ENCODE measurements at places on chromosomes 6 and 20.
A peak's percentile ranks its signal among the peaks of the same experiment; 100 is the strongest.

GRCh38 chr6:125784365-125784764 lies 6.4 kb upstream of the NCOA7 start:
- DNase-seq = no peak

GRCh38 chr6:129889580-129889979 lies 28.5 kb upstream of the TMEM244 start:
- DNase-seq = no peak

GRCh38 chr6:12844284-12845223 lies 128.0 kb downstream of the PHACTR1 start:
- no peak for DNase-seq

- DNase-seq = peak; percentile 67
Measured at GRCh38 chr20:40990542-40991120, 38.0 kb upstream of the TOP1 start.

DNA sequence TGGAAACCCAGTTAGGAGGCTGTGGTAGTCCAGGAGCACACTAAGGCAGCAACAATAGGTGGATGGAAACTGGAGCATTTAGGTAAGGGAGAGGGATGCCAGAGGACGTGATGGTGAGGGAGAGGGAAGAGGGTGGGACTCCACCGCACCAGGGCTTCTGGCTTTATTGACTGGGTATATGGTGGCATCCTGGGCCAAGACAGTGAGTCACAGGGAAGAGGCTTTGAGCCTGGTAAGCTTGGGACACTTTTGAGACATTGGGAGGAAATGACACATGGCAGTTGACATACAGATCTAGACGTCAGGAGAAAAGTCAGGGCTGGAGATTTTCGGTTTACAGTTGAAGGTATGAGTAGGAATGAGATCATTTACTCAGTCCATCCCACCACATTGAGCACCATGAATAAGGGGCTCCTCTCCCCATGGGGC lies 14.9 kb downstream of the NT5E start:
- no peak for DNase-seq

DNA sequence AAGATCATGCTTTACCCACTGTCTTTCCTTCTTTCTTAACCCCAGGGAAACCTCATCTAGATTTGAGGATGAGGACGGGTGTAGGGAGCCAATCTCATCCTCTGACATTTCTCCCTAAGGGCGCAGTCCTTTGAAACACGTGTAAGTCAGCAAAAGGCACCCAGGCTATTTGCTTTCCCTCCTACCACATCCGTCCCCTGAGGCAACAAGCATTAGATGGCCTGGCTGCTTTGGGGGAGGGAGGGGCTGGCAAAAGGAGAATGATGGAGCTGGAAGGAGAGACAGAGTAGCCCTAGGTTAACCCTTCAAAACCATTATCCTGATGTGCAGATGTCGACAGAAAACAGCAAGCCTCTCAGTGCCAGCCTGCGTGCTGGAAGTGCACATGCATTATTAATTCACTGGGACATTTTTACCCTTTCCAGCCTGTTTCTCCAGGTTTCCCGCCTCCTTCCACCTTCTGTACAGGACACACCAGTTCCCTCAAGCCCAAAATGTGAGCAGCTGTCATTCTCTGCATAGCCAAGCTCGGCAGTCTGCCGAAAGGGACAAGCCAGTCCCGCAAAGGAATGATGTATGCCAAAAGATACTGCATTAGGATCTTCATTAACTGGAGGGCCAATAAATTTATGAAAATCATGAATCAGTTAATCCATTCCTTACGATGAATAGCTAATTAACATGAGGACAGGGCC lies 547.2 kb downstream of the CD83 start:
- DNase-seq = no peak

DNA sequence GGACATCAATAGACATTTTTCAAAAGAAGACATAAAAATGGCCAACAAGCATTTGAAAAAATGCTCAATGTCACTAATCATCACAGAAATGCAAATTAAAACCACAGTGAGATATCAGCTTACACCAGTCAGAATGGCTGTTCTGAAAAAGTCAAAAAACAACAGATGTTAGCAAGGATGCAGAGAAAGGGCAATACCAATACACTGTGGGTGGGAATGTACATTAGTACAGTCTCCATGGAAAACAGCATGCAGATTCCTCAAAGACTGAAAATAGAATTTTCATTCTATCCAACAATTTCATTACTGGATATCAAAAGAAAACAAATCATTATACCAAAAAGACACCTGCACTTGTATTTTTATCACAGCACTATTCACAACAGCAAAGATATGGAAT lies 85.3 kb downstream of the DCDC2 start:
- DNase-seq = no peak

- DNase-seq = peak; percentile 30
Measured at GRCh38 chr6:43669922-43670622, 17.5 kb downstream of the MRPS18A start.

DNA sequence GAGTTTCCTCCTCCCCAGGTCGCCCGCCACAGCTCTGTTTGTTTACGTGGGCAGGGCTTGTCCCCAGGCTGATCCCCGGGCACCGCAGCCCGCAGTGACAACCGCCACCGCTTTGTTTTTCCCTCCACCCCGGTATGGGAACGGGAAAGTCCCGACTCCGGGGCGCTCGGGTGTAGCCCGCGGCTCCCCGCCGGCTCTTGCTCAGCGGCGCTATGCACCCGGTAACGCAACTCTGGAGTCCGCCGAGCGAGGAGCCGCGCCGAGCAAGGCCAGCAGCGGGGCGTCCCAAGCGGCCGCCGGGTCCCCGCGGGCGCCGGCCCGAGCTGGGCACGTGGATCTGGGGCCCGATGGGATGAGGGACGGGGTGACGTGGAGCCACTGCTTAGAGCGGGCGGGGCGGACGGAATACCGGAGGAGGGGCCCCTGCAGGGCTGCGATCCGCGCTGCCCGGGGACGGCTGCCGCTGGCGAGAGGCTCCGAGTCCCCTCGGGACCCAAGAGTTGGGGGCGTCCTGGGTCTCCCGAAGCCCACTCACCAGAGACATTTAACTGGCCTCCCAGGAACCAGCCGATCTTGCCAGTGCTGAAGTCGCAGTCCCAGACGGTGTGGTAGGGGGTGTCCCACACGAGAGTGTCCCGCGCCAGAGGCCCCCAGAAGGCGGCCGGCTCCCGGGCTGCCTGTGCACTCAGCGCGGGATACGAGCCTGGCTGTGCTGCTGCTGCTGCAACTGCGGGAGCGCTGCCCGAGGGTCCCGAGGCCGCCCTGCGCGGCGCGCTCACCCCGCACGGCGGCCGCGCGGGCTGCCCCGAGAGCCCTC lies 497 bp downstream of the ACSS1 start:
- peak; percentile 67 for DNase-seq

- DNase-seq = no peak
Measured at GRCh38 chr20:63105211-63106107, 98.7 kb upstream of the BHLHE23 start.

DNA sequence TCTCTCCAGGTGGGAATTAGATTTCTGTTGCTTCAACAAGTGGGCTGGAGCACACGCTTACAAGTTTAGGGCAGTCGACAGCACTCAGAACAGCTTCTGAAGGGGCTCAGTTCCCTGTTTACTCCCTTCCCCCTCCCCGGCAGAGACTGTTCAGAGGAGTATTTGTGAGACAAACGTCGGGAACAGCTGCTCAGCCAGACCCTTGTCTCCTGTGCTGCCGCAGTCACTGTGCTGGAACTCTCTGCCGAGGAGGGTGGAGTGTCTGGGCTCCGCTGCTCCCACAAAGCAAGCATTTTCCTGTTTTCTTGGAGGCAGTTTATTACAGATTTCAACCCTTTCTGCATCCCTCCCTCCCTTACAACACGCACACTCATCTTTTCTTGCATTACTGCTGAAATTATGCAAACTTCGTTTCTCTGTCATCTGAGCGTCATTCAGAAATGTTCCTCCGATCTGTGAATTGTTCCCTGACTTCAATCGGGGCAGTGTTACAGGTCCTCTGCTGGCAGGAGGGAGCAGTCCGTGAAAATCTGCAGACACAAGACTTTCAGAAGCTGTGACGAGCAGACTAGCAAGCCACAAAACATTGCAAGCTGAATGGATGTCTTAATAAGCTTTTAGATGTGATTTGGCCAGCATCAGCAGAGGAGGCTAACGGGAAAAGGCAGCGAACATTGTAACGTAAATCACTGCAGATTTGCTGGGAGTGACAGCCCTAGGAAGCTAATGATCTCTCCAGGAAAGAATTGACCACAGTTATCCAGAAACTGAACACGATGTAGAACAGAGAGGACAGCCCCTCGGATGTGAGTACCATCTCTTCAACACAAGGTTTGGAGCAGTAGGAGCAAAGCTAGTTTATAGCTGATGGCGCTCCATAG lies 76.2 kb downstream of the LYRM2 start:
- no peak for DNase-seq
